ENCODE measurements at places on chromosomes 11 and 22.

DNA sequence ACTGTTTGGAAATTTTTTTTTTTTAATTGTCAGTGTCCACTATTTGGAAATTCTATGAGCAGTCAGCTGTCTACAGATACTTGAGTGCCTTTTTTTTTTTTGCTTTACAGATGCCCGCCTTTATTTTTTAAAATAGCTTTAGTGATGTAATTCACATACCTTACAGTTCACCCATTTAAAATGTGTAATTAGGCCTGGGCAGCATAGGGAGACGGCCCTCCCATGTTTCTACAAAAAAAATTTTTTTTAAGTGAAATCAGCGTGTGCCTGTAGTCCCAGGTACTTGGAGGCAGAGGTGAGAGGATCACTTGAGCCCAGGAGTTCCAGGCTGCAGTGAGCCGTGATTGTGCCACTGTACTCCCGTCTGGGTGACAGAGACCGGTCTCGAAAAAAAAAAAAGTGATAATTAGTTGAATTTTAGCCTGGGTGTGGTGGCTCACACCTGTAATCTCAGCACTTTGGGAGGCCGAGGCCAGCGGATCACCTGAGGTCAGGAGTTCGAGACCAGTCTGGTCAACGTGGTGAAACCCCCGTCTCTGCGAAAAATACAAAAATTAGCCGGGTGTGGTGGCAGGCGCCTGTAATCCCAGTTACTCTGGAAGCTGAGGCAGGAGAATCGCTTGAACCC, 1.5 kb downstream of the ZNF143 start:
- no peak for DNase-seq

DNA sequence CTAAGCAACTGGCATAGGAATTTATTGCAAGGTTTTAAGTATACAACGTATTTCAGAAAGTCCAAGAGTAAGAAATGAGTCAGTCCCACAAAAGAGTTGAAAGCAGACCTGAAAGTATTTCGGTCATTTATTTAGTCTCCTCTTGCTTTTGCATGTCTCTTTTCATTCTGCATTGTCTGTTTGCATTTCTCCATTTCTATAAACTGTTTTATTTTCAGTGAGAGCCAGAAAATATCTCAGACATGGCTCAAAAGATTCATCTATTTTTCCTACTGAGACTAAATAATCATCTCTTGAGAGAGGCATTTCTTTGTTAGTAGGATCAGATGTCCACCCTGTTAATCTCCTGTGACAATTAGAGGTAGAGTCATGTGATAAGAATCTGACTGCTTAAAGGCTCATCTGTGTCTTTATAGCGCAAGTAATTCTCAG, 219.1 kb upstream of the CCDC179 start:
- no peak for DNase-seq

GRCh38 chr11:92436034-92436920, 211.7 kb downstream of the FAT3 start:
- DNase-seq: no peak

DNA sequence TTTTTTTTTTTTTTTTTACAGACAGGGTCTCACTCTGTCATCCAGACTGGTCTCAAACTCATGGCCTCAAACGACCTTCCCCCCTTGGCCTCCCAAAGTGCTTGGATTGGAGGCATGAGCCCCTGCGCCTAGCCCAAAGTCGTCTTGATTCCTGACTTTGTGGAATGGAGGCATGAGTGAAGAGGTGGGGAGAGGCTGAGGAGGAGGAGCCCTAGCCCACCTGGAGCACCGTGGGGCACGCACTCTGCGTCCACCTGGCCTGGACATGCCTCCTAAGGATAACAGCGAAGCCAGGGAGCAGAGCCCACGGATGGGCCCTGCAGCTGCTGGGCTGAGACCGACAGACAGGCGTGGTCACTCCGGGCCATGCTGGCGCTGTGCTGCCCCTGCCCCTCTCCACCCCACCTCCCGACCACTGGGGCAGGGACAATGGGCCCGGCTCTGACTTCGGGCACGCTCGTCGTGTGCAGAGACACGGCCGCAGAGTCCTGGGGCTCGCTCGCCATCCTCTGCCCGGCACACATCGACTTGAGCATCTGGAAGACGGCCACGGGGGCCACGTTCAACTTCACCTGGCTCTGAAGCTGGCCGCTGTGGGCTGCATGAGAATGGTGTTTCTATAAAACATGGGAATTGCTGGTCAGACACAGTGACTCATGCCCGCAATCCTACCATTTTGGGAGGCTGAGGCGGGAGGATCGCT, 34.8 kb downstream of the LRRC74B start:
- DNase-seq: no peak

- no peak for DNase-seq
These were observed 590 bp downstream of the SLCO2B1 start for GRCh38 chr11:75151346-75152047.

DNA sequence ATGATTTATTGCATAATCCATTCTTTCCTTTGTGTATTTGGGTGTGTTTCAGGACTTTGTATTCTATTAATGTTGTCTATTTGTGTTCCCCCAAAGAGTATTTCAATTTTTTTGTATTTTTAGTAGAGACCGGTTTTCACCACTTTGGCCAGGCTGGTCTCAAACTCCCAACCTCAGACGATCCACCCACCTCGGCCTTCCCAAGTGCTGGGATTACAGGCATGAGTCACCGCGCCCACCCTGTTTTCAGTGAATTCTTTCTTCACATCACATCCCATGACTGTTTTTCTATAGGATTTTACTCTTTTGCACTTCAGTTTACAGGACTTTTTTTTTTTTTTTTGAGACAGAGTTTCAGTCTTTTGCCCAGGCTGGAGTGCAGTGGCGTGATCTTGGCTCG, 46.3 kb downstream of the RBX1 start:
- no peak for DNase-seq

DNA sequence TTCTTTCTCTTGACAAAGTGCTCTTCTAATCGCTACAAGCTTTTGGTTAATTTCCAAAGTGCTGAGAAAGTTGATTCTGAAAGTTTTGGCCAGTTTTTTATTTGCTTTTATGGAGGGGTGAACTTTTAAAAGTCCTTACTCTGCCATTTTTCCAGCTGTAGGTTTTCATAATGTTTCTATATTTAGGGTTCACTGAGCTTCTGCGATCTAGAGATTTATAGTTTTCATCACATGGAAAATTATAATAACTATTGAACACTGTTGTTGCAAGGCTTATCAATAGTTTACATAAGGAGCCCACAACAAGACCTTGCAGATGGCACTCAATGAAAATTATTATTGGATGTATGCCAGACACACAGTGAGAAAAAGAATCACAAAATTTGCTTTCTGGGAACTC, 55.1 kb downstream of the DLG2 start:
- DNase-seq: no peak

GRCh38 chr22:21779444-21779843, 43.9 kb upstream of the YPEL1 start:
- DNase-seq: no peak

GRCh38 chr11:70456921-70457532, 58.7 kb downstream of the CTTN start:
- no peak for DNase-seq

GRCh38 chr11:125337836-125338834, 157.9 kb downstream of the FEZ1 start:
- no peak for DNase-seq

DNA sequence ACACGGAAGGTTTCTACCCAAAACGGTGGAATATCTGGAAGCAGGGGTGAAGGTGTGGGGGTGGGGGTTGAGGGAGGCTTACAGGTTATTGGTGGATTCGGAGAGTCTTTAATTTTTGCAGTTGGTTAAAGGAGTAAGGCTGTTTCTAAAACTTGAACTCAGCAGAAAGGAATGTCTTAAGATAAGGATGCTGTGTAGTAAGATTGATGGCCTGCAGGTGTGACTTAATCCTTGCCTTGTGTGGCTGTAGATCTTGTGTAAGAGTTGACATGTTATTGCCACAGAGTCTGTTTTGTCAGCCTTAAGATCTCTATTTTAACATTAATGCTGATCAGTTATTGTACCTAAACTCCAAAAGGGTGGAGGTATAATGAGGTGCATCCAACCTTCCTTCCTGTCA, 16.4 kb upstream of the OR6M1 start:
- no peak for DNase-seq

DNA sequence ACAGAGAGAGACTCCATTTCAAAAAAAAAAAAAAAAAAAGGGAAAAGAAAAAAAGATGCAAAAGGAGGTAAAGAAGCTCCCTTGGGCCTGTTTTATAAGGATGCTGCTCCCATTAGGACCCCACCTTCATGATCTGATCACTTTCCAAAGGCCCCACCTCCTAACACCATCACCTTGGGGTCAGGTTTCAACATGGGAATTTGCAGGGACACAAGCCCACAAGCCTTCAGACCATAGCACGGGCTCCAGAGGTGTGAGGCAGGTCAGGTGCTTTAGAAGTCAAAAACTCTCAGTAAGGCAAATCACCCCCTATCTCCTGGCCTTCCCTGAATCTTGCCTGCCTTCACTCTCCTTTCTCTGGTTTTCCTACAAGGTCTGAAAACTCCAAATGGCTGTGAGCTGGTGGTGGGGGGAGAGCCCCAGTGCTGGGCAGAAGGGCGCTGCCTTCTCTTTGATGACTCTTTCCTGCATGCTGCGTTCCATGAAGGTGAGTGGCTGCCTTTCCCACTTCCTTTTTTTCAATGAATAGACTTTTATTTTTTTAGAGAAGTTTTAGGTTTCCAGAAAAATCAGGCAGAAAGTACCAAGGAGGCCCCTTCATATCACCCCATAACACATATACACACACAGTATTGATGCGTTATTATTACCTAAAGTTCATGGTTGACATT, 13.2 kb downstream of the ASPHD2 start:
- no peak for DNase-seq

DNA sequence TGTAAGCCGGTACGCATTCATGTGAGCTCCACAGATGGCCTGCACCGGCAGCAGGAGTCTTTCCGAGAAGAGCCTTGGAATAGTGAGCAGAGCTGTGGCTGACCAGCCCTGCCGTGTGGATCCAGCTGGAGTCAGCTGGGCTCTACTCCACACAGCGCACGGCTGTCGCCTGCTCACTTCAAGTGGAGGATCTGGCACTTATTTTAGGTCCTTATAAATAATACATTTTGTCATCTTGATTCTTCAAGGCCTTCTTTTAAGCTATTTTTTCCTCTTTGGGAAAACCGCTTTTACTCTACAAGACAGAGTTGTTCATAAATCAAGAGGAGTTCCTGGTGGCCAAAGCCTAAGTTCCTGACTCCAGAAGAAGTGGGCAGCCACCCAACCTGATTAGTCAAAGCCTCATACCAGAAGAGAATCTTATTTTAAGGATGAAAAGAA, 93.8 kb downstream of the KCNC1 start:
- DNase-seq: no peak

DNA sequence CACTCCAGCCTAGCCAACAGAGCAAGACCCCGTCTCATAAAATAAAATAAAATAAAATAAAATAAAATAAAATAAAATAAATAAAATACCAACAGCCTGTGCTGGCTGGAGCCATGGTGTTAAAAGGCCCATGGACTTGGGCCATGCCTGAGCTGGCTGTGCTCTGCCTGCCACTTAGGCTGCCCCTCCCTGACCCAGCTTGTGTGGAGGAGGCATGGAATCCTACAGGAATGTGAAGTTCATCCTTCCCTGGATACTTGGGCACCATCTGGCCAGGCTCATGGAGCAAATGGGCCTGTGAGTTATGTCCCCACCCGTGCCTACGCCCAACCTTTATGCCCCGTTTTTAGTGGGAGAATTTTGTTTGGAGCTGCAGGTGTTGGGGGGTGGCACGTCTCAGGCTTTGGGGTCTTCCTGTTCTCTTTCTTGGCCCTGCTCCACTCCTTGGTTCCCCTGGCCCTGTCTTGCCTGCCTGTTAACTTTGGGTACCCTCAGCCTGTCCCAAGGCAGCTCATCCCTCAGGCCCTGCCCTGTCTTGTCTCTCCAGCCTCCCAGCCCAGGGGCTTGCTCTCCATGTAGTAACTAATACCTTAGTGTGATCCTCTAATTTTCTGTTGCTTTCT, 51.3 kb downstream of the BCR start:
- no peak for DNase-seq

GRCh38 chr11:92837595-92837994, 131.9 kb upstream of the MTNR1B start:
- no peak for DNase-seq

DNA sequence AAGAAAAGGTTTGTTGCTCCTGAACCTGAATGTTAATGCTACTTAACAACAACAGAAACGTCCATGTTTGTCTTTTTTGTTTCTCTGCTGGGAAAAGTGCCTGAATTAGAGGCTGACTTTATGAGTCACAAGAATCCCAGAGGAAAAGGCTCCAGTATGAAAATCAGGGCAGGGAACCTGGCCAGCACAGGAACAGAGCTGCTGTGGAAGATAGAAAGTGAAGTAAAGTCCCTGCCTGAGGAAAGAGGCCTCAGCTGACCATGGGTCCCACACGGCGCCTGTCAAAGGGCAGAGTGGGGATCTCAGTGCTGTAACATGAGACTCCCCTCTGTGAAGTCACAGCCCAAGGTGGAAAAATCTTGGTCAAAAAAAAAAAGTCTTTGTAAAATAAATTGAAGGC, 632.3 kb upstream of the CCDC90B start:
- no peak for DNase-seq

GRCh38 chr11:21464601-21465193, 728.2 kb upstream of the ANO5 start:
- DNase-seq: no peak

GRCh38 chr11:44818110-44818509, 91.3 kb downstream of the TSPAN18 start:
- no peak for DNase-seq

GRCh38 chr11:112050721-112051120, 23.1 kb downstream of the PIH1D2 start:
- peak; percentile 25 for DNase-seq

- DNase-seq: no peak
These were observed 100.4 kb downstream of the ARL14EP start for GRCh38 chr11:30423279-30423648.

DNA sequence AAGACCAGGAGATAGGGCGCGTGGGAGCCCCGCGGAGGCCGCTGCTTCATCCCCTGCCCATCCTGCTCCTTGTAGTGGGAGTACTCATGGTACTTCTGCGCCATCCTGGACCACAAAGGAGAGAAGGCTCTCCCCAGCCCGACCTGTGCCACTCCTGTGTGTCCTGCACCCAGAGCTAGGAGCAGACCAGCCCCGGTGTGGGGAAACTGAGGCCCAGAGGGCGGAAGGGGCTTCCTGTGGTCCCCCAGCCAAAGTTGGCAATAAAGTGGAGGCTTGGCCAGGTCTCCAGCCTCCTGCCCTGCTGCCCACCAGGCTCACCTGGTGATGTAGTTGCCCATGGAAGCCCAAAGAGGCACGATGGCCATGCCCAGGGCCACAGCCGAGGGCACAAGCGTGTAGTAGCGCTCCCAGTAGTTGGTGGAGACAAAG, 4.7 kb downstream of the UNC93B1 start:
- DNase-seq: no peak

DNA sequence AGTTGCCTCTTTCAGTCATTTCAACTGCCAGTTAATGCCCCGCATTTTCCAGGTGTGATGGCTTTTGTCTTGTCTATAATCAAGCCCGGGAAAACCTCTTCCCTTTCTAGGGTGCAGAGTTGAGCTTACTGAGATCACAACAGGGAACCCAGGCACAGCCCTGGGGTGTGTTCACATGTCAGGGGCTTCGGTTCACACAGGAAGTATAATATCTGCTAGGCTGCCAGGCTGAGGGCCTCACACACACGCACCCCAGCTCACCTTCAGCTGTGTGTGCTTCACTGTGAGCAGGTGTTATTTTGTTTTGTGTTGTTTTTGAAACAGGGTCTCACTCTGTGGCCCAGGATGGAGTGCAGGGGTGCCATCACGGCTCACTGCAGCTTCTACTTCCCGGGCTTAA, 9.7 kb upstream of the SOX10 start:
- no peak for DNase-seq

GRCh38 chr11:113286009-113286408, 28.4 kb upstream of the TTC12 start:
- no peak for DNase-seq
